ENCODE measurements at places on chromosomes 1 and 21.

GRCh38 chr1:82218846-82219245 is 418.1 kb downstream of the ADGRL2 start:
- no peak for DNase-seq

DNA sequence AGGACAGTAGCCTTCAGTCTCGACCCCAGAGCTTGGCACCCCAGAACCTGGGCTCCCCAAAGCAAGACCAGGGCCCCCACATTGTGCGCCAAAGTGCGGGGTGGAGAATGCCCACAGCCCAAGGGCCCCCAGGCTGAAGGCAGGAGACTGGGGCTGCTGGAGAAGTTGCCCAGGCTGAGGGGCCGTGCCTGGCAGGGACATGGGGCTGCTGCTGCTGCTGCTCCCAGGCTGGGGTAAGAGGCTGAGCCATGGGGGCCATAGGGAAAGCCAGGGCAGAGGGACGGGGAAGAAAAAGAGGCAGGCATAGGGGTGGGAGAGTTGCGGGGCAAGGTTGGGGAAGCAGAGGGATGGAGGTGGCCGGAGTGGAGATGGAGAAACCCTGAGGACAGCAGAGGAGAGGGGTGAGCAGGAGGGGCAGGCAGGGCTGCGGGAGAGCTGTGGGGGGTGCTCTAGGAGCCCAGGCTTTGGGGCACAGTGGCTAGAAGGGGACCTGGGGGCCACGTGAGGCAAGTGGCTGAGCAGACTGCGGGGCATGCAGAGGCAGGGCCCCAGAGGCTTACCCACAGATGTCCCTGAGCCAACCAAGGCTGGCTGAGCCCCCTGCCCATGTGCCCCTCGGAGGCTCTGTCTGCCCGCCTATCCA is 18.9 kb downstream of the SLC27A3 start:
- DNase-seq: no peak

- DNase-seq: no peak
Measured at GRCh38 chr21:14559102-14559501, 13.0 kb upstream of the SAMSN1 start.

DNA sequence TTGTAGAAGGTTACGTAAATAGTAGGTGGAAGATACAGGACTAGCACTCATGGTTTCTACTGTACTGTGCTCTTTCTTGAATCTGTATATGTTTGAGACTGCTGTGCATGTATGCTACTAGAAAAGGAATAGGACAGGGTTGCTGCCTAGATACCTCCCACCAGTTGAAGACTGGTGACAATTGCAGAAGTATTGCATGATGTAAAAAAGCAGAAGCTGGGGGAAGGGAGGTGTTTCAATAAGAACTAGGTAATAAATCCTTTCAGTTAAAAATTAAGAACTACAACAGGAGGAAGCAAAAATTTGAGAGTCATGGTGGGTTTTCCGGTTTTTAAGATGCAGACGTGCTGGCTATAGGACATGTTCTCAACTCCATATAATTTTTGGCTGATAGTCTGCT is 88.1 kb downstream of the CCDC30 start:
- no peak for DNase-seq

DNA sequence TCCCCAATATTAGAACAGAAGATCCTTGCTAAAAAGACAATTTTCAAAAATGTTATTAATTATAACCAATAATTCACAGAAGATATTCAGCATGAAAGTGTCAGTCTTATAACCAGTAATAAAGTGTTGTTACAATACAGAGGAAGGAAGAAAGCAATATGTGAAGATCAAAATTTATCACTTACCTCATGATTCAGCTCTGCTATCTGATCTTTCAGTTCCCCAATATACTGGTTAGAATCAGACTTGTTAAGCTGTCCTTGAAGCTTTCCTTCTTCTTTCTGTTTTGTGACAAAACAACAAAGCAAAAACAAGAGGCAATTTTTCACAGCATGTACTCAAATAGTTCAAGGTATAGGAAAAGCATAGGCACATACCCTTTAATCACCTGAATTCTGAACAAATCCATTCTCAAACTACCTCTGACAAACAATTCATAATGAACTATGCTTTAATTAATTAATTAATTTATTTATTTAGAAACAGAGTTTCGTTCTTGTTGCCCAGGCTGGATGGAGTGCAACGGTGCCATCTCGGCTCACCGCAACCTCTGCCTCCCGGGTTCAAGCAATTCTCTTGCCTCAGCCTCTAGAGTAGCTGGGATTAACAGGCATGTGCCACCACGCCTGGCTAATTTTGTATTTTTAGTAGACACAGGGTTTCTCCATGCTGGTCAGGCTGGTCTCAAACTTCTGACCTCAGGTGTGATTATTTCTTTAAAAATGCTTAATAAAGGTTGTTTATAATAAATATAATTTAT is 76.9 kb upstream of the GFI1 start:
- no peak for DNase-seq

- DNase-seq: no peak
Measured at GRCh38 chr1:203075236-203076030, 10.4 kb downstream of the MYOG start.

DNA sequence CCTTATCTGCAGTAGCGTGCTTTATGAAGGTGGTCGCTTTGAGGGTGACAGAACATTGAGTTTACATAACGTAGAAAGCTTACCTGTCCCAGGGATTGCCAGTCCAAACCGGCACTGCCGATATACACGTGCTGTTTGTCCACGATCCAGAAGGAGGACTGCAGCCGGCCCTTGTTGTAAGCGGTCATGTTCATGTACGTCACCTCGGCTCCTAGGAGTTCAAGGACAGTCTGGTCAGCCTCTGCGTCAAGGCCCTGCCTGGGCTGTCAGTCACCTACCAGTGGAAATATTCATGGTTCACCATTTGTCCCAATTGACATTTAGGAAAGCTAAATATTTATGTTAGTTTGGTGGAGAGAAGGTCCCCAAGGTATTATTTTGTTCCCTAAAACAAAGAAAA is 221.0 kb upstream of the MAP1LC3C start:
- DNase-seq: no peak

- DNase-seq: no peak
Measured at GRCh38 chr1:15218287-15219279, 28.4 kb upstream of the FHAD1 start.

- no peak for DNase-seq
Measured at GRCh38 chr1:189790335-189790734, 687.3 kb downstream of the BRINP3 start.

- DNase-seq: no peak
Measured at GRCh38 chr21:15031790-15032357, 32.9 kb downstream of the NRIP1 start.

DNA sequence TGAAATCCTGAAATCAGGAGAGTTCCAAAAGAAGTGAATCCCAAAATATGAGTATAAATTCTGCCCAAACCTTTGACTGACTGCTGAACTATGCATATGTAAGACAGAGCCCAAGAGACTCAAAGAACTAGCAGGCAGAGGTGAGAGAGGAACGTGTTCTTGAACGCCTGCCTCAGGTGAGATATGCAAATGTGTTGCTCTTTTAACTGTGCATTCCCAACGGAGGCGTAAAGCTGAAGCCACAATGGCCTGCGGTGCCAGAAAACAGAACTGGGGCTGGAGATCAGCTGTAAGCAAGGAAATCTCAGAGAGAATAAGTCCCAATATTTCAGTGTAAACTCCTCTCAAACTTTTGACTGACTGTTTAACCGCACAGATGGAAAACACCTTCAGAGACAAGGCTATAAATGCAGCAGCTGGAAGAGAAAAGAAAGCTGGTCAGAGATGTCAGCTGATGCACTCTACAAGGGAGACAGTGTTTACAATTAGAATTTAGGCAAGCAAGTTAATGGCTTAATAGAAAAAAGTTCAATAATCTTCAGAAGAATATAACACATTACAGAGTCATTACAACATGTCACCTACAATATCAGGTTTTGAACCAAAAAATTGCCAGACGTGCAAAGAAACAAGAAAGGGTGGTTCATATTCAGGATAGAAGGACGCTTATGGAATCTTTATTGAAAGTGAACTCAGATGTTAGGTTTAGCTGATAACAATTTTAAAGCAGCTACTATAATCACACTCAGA is 43.0 kb upstream of the TRIM67 start:
- DNase-seq: no peak

GRCh38 chr1:52567943-52568342 is 15.1 kb upstream of the TUT4 start:
- DNase-seq: no peak

GRCh38 chr21:18524097-18524880 is 120.7 kb upstream of the TMPRSS15 start:
- no peak for DNase-seq

DNA sequence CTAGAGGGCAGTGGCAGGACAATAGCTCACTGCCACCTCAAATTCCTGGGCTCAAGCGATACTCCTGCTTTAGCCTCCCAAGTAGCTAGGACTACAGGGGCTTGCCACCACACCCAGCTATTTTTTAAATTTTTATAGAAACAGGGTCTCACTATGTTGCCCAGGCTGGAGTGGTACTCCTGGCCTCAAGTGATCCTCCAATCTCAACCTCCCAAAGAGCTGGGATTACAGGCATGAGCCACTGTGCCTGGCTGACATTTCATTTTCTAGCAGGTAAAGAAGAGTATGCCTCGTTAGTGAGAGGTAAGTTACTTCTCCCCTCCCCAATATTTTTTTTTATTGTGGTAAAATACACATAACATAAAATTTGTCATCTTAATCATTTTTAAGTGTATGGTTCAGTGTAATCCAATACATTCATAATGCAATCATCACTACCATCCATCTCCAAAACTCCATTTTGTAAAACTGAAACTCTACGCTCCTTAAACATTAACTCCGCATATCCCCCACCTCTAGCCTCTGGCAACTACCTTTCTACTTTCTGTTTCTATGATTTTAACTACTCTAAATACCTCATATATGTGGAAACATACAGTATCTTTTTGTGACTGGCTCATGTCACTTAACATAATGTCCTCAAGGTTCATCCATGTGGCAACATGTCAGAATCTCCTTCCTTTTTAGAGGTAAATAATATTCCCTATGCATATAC is 22.4 kb downstream of the ZZZ3 start:
- DNase-seq: no peak

GRCh38 chr1:243459059-243459458 is 203.2 kb downstream of the SDCCAG8 start:
- DNase-seq: no peak

DNA sequence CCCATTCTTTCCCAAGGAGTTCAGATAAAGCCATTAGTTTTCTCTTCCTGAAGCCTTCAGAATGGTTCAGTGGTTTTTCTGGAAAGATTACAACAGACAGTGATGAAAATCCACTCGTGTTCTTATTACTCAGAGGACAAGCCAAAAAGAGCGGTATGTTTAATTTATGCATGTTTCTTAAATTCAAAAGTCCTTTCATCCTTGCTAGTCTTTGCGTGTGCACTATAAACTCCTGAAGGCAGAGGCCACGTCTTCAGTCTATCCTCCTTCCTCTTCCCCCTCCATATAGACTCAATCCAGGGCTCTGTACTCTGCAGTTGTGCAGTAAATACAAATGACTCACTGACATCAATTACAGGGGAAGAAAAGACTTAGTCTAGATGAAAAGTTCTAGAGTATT is 409.2 kb upstream of the PLXNA2 start:
- DNase-seq: no peak

All from stimulated activated CD8-positive, alpha-beta memory T cell treated with anti-CD3 and anti-CD28 coated beads, Interleukin-4, amount 100 ng/mL, for 4 hours (primary cell).